ENCODE measurements at places on chromosomes 1 and 21. TPM values are rescaled to one million over a fixed set of nuclear protein-coding genes. Genes with fewer than 3 reads are reported as not detected.

The CA14 gene
- total RNA-seq = not detected

The CFAP141 gene
- not detected for total RNA-seq

The TTLL10 gene
- not detected for total RNA-seq

The TMPRSS15 gene
- not detected for total RNA-seq

The KPRP gene
- not detected for total RNA-seq

The KRTAP13-2 gene
- total RNA-seq = not detected

The WNT9A gene
- total RNA-seq = 1.3 TPM

The ERICH3 gene
- not detected for total RNA-seq

The C1orf105 gene
- not detected for total RNA-seq

The PPM1J gene
- total RNA-seq = 0.85 TPM

The TMEM52 gene
- total RNA-seq = 0.09 TPM

The AGRN gene
- 79.1 TPM for total RNA-seq

The ZBTB8B gene
- under 0.01 TPM for total RNA-seq

The PTGFR gene
- 0.72 TPM for total RNA-seq

The TNNI3K gene
- not detected for total RNA-seq

The GLMP gene
- 38.0 TPM for total RNA-seq

The NKAIN1 gene
- under 0.01 TPM for total RNA-seq

The NAXE gene
- 69.4 TPM for total RNA-seq

The PADI1 gene
- total RNA-seq = 0.09 TPM

The ANKRD34A gene
- 0.28 TPM for total RNA-seq

The PCP4L1 gene
- total RNA-seq = not detected

The TMPRSS2 gene
- not detected for total RNA-seq

The KCNJ9 gene
- total RNA-seq = not detected

The CD1D gene
- total RNA-seq = not detected

The VSIG8 gene
- not detected for total RNA-seq

The LCE6A gene
- not detected for total RNA-seq

The OR2T2 gene
- not detected for total RNA-seq

The ASCL5 gene
- not detected for total RNA-seq

The ZSWIM5 gene
- 0.54 TPM for total RNA-seq

The RPE65 gene
- not detected for total RNA-seq

The SRSF4 gene
- 39.6 TPM for total RNA-seq

The OR2T33 gene
- not detected for total RNA-seq

The ADORA3 gene
- total RNA-seq = not detected

The CLDN19 gene
- not detected for total RNA-seq

The TRAF3IP3 gene
- not detected for total RNA-seq

The PTGS2 gene
- 3.4 TPM for total RNA-seq

The ESPN gene
- 0.45 TPM for total RNA-seq

The ZNF648 gene
- not detected for total RNA-seq

The OR6K3 gene
- not detected for total RNA-seq

The SLC19A2 gene
- total RNA-seq = 6.0 TPM

The CHIT1 gene
- not detected for total RNA-seq

The E2F2 gene
- 0.81 TPM for total RNA-seq

The OR2M5 gene
- total RNA-seq = not detected

The SYT11 gene
- total RNA-seq = 29.9 TPM

The S100A7A gene
- not detected for total RNA-seq

The MAP1LC3C gene
- total RNA-seq = not detected

The FLG2 gene
- not detected for total RNA-seq

The CCDC185 gene
- not detected for total RNA-seq

The C1orf226 gene
- 0.85 TPM for total RNA-seq

The KRTAP21-2 gene
- not detected for total RNA-seq

The HAO2 gene
- not detected for total RNA-seq

The SNIP1 gene
- 14.4 TPM for total RNA-seq

The PTPN7 gene
- not detected for total RNA-seq

The CD164L2 gene
- not detected for total RNA-seq

The ADCY10 gene
- under 0.01 TPM for total RNA-seq

The BTBD8 gene
- total RNA-seq = 1.8 TPM

The DDR2 gene
- total RNA-seq = 12.3 TPM

Data from endothelial cell of coronary artery (primary cell).